ENCODE measurements at places on chromosomes 2 and 18.

GRCh38 chr2:184628051-184628450 is 29.7 kb downstream of the ZNF804A start:
- no peak for DNase-seq

- no peak for DNase-seq
These were observed 116.8 kb downstream of the L3MBTL4 start for GRCh38 chr18:6297875-6298274.

DNA sequence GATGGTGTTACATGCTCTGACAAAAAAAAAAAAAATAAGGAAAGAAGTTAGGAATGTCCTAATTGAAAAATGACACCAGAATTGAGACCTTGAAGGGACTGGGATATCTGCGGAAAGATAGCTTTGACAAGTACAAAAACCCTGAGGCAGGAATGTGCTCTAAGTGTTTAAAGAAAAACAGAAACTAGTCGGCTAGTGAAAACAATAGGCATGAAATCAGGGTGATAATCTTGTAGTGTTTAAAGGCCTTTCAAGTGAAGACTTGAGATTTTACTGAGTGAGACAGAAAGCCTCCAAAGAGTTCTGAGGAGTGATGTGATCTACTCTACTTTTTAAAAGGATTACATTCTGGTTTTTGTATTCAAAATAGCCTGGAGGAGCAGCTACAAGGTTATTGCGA is 107.4 kb downstream of the COBLL1 start:
- no peak for DNase-seq

GRCh38 chr2:55118643-55119083 is 68.4 kb upstream of the RTN4 start:
- no peak for DNase-seq

DNA sequence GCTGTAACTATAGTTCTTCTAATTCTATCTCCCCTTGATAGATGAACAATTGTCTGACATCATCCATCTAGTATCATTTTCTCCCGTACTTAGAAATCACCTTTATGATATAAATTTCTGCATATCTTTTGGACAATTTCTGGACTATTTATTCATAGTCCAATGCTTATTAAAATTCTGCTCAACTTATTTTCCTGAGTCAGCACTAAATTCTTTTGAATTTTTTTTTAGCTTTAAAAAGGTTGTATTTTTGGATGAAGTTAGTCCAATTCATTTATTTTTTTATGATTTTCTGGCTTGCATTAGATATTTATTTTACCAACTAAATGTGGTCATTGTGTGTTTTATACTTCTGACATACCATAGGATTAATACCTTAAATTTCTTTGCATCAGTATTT is 538.5 kb upstream of the DCC start:
- DNase-seq = no peak

- DNase-seq = no peak
These were observed 101.6 kb upstream of the SIX3 start for GRCh38 chr2:44839771-44840502.

- DNase-seq = no peak
These were observed 375.3 kb upstream of the KLHL29 start for GRCh38 chr2:23009545-23010149.

GRCh38 chr2:126359494-126359893 is 296.5 kb upstream of the GYPC start:
- DNase-seq = no peak

GRCh38 chr2:47008381-47009252 is 93.0 kb upstream of the MCFD2 start:
- no peak for DNase-seq

DNA sequence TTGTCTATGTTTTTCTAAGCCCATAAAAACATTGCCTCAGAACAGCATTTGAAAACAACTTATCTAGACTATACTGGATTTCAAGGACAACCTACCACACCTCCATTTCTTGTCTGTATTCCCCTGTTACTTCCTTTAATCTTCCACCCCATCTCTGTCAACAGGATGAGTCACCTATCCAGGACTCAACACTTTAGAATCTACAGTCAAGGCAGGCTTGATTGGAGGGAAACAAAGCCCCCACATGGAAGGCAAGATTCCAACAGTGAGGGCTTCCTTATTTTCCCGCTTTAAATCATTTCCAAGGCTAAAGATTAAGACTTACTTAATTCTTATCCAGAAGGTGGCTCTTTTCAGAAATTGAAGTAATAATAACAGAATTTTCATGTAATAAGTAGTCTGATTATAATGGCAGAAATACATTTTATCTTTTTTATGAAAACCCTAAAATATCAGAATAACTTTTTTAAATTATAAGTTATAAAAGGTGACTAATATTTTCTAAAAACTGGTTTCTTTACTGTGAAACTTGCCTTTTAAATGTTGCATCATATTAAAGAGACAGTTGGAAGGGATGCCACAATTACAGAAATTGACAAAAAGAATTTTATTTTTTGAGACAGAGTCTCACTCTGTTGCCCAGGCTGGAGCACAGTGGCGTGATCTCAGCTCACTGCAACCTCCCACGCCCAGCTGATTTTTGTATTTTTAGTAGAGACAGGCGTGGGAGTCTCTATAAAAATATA is 138.7 kb upstream of the CCDC150 start:
- DNase-seq = no peak

GRCh38 chr18:74126684-74127655 is 20.7 kb downstream of the FBXO15 start:
- DNase-seq = no peak

- no peak for DNase-seq
These were observed 12.4 kb downstream of the ADRA2B start for GRCh38 chr2:96103761-96104486.

- DNase-seq = no peak
These were observed 230.5 kb downstream of the MBD2 start for GRCh38 chr18:53994016-53994415.

DNA sequence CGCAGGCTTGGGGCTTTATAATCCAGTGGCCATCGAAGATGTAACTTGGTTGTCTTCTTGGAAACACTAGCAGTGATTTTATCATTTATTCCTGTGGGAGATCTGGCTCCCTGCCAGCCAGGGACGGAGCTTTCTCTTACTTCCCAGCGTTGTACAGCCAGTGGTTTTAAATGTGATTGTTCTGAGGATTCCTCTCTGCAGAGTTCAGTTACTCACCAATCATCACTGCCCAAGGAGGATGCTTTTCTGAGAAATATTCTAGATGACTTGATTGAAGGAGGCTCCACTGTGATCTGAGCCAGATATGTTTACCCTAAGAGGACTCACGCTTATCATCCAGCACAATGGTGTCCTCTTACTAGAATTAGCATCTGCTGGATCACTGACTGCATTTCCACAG is 744.3 kb downstream of the RNF144A start:
- no peak for DNase-seq

DNA sequence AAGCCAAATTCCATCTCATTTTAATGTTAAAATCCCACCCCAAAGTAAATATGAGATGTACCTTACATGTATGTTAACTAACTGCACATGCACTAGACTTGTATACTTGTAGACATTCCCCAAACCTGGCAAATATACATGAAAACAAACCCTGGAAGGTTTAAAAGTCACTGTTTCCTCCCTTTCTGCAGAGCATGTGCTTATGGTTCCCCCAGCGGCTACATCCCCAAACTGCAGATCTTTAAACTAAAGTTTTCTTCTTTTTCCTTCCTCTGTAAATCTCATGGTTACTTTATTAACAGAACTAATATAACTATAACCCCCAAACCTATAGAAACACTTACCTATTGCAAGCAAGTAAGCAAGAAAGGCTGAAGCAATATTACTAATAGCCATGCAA is 731.5 kb downstream of the LRP1B start:
- DNase-seq = no peak

DNA sequence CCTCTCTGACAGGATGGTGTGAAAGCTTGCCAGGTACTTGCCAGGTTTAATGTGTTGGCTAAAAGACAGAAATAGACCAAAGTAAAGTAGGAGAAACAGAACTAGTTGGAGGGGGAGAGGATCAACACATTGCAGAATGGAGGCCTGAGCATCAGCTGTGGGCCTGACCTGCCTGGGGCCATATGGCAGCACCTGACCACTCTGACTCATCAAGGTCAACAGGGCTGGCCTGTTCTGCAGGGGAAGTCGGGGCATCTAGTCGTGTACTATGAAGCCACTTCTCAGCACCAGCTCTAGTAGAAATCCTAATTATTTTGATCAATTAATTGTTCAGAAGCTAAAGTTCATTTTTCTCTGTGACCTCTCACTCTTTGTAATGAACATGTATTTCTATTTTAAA is 35.8 kb upstream of the NOSTRIN start:
- DNase-seq = no peak

- DNase-seq = no peak
These were observed 32.3 kb downstream of the STON1 start for GRCh38 chr2:48562281-48562680.

Measured in GM18507 (cell line).